Activated CD8-positive, alpha-beta memory T cell treated with anti-CD3 and anti-CD28 coated beads for 1 hour (primary cell): ENCODE measurements at places on chromosomes 1 and 21.

DNA sequence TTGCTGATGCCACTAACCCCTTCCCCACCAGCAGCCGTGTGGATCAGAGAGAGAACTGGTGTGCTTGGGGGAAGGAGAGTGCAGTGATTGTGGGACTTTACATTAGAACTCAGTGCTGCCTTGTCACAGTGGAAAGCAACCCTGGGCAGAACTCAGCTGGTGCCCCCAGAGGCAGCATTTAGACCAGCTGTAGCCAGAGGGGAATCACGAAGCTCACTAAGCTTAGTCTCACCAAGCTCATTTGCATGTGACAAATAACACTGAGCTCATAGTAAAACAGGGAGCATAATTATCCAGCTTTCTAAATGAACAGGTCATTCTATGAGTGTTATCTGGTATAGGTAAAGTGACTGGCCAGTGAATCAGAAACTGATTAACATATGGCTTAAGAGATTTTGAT, 9.8 kb upstream of the SMAP2 start:
- DNase-seq = no peak

DNA sequence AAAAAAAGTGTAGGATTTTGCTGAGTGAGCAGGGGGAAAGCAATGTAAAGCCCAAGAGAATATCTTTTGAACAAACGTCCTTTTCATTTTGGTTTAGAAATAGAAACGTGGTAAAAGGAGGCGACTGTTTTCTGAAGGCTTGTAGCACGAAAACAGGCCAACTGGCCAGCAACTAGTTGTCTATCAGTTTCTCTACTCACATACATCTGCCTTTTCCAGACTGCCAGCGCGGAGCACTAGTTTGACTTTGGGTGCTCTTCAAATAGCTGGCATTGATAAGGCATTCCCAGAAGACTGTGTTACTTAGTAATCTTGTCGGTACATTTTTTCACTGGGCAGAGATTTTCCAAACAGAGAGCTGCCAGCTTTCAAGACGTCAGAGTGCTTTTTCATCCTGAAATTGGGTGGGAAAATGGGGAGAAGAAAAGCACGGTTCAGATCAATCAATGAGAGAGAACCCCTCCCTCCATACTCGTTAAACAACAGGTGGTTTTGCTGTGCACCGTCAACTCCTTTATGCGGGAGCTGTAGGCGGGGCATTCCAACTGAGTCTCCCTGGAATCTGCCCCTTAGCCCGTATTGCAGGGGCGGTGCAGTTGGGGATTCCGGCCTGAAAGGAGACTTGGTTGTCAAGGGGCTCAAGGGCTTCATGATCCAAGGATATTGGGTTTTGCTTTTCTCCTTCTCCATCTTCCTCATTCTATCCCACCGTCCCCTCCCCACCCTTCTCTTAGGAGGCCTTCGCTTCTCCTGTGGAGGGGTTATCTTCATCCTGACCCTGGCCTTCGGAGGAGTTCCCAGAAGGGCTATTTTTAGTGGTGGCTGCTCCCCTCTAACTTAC, 884 bp upstream of the LRRC8C start:
- no peak for DNase-seq

DNA sequence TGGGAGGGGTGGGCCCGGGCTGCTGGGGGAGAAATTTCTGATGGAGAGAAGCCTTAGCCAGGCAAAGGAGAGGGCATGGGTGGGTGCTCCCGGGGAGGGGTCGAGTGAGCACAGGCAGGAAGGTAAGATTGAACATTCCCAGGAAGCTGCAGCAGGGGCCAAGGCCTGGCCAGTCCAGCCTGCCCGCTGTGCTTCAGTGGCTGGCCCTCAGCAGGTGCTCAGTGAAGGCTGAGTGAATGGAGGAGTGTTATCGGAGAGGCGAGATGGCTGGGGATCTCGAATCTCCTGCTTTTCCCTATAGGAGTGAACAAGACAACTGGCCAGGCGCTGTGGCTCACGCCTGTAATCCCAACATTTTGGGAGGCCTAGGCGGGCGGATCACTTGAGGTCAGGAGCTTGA, 20.9 kb downstream of the SPSB1 start:
- DNase-seq = no peak

DNA sequence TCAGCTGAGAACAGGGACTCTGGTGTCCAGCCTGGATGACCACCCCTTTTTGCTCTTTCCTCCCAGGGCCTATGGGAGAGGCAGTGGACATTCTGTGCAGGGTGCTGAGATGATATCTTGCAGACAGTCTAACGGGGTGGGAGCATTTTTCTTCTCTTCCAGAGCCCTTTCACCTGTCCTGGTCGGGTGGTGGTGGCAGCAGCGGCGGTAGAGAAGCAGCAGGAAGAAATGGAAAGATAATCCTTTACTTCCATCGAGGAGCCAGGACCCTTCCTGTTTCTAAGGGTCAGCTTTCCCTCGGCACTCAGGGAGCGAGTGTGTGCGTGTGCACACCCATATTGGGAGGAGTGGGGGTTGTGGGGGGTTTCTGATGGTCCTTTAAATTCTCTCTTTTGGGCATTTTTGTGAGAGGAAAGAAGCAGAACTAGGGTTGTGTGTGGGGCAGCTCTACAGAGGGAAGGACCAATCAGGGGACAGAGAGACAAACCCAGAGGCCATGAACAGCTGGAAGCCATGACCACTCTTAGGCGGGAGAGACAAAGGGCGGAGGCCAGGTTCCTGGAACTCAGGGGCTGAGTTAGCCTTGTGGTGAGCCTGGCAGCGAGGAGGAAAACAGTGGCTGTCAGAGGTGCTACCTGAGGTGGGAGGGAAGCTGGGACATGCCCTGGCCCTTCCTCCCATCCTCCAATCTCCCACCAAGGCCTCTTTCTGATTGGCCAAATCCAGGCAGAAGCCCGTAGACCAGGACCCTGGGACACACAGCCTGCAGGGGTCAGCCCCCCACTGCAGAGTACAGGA, 31.2 kb upstream of the CSF3R start:
- DNase-seq = no peak

- DNase-seq = no peak
Measured at GRCh38 chr1:155052439-155053395, 1.6 kb downstream of the ADAM15 start.

DNA sequence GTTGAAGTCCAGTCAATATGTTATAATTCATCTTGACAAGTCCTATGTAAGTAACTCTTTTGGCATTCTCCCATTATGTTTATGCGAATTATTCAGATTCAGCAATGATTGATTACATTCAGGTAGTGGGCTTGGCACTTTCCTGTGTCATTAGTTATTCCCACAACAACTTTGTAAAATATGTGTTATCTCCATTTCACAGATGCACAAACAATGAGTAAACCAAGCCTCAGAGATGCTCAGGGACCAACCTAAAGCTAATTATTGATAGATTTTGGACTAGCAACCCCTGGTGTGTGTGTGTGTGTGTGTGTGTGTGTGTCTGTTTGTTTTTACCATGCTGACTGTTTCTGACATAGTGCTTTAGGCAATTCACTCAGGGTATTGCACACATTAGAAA, 371.1 kb upstream of the C1orf87 start:
- DNase-seq = no peak

DNA sequence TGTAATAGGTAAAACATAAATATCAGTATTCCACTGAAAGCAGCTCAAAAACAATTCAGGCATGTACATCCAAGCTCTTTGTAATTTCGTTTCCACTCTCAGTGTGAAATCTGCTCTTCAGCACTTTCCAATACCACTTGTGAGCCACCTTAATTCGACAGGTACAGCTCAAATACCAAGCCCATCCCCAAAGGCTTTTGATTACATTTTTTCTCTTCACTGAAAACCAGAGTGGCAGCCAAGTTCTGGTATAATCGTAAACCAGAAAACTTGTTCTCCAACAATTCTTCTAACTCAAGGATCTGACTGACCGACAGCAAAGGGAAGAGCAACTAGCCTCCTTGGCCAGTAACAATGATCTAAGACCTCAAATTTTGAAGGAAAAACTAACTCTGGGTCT, 36.8 kb downstream of the FBXO42 start:
- DNase-seq = no peak

- DNase-seq = peak; percentile 3
Measured at GRCh38 chr1:67307251-67308060, at the start of gene IL12RB2. Gene IL12RB2, plus strand, starts transcription at chr1:67307873. Its CDS starts 12,496 bp downstream, at chr1:67320369.

DNA sequence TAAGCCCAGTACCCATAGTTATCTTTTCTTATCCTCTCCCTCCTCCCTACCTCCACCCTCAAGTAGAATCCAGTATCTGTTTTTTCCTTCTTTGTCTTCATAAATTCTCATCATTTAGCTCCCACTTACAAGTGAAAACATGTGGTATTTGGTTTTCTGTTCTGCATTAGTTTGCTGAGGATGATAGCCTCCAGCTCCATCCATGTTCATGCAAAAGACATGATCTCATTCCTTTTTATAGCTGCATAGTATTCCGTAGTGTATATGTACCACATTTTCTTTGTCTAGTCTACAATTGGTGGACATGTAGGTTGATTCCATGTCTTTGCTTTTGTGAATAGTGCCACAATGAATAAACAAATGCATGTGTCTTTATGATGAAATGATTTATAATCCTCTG, 55.2 kb downstream of the PRKACB start:
- no peak for DNase-seq

DNA sequence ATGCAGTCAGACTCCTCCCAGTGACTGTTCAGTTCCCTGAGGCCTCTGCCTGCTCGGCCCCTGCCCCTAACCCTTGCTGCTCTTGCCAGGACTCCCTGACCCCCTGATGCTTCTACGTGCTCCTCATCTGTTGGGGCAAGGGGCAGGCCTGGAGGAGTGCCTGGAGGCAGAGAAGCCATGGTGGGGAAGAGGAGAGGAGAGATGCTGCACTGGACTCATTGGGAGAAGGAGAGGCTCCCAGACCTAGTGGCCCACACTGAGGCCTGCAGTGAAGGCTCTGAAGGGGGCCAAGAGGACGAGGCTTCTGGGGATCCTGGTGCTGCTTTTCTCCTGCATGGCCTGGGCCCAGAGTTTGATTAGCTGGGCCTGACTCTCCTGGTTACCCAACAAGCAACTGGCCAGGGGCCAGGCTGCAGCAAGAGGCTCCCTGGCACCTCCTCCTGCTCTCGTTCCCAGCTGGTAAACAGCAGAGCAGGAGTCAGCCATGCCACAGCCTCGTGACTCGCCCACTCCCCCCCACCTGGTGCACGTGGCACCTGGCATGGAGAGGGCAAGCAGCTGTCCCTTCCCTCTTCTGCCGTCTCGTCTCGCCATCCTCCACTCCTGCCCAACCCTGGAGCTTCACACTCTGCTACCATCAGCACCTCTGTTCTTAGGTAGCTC, 847 bp upstream of the RORC start:
- no peak for DNase-seq

- DNase-seq = no peak
Measured at GRCh38 chr1:9066945-9067807, 2.3 kb downstream of the SLC2A5 start.

- no peak for DNase-seq
Measured at GRCh38 chr1:218617986-218618385, 272.9 kb downstream of the TGFB2 start.

DNA sequence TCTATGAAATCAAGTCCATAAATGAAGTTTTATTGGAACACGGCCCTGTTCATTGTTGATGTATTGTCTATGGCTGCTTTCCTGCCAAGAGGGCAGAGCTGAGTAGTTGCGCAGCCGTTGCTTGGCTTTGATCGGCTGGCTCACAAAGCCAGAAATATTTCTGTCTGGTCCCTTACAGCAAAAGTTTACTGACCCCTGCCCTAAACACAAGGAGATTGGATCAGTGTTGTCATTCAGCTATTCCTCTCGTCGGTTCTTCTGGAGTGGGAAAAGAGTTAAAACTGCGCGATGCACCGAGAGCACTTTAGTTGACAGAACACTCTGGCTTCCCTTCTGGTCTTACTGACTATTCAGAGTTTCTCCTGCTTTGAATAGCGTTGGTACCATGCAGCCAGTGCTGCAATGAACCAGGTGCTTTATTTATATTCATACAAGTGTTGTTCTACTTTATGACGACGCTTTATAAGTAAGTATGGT, 868 bp downstream of the ZBTB40 start:
- DNase-seq = no peak

- no peak for DNase-seq
Measured at GRCh38 chr1:101993710-101994109, 3.0 kb downstream of the OLFM3 start.

- no peak for DNase-seq
Measured at GRCh38 chr1:223331929-223332328, 32.0 kb downstream of the SUSD4 start.

- DNase-seq = no peak
Measured at GRCh38 chr1:107394301-107394700, 253.5 kb downstream of the NTNG1 start.

DNA sequence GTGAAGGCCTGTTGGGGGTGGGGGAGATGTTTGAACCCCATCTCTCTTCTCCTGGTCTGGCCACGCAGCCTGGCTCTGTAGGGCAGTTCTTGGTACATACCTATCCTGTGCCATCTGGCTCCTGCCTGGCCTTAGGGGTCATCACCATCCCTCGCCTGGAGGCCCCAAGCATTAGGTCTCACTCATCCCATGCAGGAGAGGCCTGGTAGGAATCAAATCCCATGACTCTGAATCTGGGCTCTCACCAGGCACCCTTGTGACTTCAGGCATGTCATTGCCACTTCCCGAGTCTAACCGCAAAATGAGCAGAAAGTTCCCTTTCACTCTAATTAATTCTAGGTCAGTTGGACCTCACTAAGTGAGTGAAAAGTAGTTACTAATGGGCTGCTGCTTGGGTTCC, 37.2 kb downstream of the ETNK2 start:
- no peak for DNase-seq

DNA sequence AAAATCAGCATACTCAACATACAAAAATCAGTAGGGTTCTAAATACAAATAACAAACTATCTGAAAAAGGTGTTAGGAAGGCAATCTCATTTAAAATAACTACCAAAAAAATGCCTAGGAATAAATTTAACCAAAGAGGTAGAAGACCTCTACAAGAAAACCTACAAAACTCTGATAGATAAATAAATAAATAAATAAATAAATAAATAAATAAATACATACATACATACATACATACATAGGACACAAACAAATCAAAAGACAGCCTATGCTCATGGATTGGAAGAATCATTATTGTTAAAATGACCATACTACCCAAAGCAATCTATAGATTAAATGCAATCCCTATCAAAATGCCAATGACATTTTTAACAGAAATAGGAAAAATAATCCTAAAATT, 194.7 kb downstream of the BARHL2 start:
- no peak for DNase-seq

DNA sequence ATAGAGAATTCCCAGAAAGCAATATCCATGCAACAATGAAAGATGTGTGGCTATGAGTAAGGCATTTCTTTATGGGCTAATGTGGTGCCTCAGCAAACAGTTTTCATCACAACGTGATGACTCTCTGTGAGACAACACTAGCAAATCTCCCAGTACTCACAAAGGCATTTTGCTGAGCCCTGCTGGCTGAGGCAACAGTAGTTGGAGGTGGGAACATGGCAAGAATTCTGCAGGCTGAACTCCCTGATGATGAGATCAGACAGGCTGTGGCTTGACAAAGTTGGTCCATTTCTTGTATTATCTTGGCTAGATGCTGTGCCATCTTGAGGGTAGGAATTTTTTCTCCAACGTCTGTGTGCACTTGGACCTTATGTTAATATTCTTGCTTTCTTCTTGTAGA, 24.6 kb downstream of the PROX1 start:
- DNase-seq = no peak
